Naive thymus-derived CD4-positive, alpha-beta T cell (primary cell): ENCODE measurements at places on chromosomes 11 and 22.

- DNase-seq, result no peak
Measured at GRCh38 chr11:96173906-96174305, 169.1 kb downstream of the MAML2 start.

DNA sequence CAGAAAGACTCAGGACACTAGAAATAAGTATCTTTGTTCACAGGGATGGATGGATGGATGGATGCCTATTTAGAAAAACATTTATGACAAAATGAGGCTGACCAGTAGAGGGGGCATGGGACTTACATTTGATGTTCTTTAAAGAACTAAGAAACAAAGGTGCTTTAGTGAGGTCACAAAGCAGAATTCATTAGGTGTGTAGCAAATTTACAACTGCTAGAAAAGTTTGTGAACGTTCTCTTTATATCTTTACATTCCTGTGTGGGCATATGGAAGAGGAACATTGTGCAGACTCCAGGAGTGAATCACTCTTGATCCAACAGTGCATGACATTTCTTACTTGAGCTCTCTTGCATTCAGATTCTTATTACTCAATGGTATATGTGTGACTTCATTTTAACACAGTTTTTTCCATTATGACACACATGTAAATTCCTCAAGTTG is 15.8 kb upstream of the SIK2 start:
- peak; percentile 59 for DNase-seq

DNA sequence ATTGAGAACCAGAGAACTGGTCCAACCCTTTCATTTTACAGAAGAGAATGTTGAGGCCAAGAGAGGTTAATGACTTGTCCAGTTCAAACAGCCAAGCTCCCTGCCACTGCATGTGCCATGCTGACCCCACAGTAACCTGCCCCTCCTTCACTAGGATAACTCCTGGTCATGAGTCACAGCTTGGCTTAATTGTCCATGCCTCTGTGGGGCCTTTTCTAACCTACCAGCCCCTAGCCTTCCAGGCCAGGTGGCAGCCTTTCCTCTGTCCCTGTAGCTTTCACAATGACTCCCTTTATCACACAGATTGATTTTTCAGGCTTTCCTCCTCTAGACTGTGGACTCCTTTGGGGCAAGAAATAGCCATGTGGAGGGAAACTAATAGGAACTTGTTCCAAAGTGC is 97.2 kb downstream of the PIWIL4 start:
- DNase-seq, result no peak

DNA sequence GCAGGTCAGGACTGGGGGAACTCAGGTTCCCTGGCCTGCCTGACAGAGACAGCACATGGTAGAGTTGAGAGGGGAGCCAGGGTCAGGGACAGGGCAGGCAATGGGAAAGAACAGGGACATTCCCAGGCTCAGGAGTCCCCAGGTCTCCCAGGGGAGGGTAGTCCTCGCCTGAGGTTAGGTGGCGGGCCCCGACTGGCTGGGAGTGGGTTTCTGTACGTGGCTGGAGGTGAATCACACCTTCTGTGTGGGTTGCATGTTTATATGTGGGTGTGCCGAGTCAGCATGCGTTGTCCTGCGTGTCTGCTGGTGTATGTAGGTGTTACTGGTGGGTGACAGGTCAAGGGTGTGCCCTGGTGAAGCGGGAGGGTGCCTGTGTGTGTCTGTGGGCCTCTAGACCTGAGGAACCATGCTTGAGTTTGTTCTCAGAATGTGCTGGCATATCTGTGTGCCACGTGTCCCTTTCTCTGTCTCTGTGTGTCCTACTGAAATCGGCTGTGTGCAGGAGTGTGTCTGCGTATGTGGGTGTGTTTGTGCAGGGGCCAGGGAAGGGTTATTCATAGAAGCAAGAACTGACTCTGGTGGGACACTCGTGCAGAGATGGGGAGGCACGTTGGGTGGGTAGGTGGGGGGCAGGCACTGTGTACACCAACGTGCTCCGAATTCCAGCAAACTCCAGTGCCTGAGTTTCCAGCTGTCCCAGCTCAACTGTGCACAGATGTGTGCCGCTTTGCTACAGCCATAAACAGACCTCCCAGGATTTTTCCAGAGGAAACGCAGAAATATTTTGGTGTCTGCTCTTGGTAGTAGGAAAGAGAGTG is 23.8 kb upstream of the OAF start:
- DNase-seq, result no peak

DNA sequence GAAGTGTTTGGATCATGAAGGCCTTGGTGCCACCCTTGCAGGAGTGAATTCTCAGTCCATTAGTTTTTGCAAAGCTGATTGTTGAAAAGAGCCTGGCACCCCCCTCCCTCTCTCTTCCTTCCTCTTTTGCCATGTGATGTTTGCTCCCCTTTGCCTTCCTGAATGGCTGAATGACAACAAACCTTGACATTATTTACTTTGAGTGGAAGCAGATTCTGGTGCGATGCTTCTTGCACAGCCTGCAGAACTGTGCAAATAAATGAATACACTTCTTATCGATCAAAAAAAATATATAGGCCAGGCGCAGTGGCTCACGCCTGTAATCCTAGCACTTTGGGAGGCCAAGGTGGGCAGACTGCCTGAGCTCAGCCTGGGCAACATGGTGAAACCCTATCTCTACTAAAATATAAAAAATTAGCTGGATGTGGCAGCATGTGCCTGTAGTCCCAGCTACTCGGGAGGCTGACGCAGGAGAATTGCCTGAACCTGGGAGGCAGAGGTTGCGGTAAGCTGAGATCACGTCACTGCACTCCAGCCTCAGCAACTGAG is 2.0 kb upstream of the NARS2 start:
- DNase-seq, result no peak

DNA sequence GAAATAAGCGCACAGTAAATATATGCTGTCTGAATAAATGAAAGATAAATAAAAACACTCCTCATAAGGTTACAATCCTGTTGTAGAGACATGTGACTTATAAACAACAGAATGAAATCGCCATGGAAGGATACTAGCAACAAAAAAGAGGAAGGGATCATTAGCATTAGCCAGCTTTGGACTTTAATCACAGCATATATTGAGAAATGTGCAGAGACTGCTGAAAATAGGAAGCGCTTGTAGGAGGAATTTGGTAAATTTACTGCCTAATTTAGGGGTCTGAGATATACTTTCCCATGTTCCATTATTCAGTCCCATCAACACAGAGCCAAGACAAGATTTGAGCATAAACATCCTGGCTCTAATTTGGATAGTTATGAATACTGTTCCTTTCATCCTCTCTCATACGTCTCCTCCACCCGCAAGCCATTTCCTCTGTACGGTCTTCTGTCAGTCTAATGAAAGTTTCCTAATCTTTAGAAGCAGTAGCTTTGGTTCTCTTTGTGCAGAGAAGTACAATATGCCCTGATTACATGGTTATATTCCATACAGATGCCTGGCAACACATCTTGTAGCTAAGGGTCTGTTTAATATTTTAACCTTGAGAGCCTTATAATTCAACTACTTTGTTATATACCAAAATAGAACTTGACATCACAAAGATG is 37.1 kb upstream of the AKIP1 start:
- no peak for DNase-seq

DNA sequence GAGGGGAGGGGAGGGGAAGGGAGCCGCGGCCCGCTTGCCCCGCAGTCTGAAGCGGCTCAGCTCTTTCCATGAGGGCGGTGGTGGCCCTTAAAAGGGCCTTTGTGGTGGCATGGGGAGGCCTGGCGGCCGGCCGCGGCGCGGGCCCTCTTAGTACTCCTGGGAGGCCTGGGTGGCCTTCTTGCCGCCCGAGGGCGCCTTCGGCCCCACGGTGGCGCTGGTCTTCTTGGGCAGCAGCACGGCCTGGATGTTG is 6.9 kb downstream of the DPAGT1 start:
- no peak for DNase-seq

DNA sequence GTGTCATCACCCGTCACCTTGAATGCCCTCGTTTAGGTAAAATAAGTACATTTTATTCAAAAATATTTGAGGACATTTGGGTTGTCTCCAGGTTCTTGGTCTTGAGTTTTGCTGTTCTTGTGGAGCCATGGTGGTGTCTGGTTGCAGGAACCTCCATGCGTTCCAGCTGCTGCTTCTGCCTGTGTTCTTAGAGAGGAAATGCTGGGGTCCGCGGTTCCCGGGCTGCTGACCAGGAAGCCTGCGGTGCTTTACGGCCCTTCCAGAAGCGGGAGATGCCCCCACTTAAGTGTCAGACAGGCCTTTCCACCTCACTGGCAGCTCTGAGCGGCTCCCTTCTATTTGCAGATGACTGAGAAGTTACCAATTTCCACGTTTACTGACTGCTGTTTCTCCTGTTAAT is 66.8 kb downstream of the LRP5 start:
- no peak for DNase-seq

DNA sequence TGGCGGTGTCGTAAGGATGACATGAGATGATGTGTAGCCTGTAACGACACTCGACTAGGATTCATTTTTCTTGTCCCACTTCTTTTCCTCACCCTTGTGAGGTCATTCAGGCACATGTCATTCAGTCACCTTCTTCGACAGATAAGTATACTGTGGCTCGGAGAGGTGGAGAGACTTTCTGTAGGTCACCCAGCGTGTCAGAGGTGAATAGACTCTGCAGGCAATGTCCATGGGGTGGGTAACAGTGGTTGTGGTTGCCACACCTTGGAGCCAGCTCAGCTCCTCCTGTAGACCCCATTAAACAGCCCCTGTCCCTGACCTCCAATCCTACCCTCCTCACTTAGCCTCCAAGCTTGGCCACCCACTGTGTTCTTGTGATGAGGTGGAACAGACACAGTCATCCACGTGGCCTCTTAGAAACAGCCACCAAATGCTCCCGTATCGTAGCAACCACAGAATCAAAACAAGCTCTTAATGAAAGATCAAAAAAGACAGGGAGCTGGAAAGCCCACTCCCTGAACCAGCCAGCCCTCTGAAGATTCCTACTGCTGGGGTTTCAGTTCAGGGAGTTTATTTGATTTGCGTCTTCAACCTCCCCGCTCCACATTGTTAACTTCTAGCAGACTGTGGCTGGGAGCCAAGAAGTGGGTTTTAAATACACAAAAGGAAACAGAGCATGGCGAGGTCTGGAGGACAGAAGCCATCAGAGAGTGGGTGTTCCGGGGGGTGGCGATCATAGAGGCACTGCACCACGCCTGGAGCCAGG is 89.0 kb upstream of the GRK3 start:
- DNase-seq, result no peak

DNA sequence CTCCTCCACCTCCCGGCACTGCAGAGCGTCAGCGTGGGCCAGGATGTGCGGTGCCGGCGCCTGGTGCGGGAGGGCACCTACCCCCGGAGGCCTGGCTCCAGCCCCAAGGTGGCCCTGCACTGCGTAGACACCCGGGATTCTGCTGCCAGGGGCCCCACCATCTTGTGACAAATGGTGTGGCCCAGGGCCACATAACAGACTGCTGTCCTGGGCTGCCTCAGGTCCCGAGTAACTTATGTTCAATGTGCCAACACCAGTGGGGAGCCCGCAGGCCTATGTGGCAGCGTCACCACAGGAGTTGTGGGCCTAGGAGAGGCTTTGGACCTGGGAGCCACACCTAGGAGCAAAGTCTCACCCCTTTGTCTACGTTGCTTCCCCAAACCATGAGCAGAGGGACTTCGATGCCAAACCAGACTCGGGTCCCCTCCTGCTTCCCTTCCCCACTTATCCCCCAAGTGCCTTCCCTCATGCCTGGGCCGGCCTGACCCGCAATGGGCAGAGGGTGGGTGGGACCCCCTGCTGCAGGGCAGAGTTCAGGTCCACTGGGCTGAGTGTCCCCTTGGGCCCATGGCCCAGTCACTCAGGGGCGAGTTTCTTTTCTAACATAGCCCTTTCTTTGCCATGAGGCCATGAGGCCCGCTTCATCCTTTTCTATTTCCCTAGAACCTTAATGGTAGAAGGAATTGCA is 13.5 kb downstream of the TSKU start:
- no peak for DNase-seq

DNA sequence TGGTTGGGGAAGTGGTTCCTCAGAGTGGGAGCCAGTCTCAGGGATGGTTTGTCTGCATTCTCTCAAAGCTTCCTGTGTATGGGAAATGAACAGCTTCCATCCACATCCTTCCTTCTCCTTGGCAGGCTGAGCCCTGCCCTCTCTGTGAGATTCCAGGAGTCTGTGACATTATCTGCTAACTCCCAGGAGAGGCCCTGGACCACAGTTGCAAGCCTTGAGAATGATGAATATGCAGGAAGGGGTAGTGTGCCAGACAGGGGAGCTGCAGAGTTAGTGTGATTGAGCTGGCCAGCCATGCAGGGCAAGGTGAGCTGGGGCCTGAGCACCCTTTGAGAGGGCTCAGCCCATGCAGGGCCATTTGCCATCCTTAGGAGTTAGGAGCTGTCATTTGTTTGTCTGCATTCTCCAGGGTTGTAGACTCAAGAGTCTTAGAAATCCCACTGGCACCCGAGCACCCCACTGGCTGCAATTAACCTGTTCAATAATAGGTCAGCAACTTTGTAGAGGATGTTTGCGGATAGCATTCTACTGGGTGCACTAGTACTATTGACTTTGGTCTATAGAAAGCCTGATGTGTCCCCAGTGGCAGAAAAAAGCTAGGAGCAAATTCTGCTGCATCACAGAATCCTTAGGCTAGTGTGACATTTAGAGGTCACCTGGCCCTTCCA is 299.0 kb upstream of the CADM1 start:
- DNase-seq, result no peak

GRCh38 chr11:626475-627307 is at the start of gene SCT:
Gene SCT, minus strand, starts transcription at chr11:627181. Its CDS starts 38 bp downstream, at chr11:627143.
- DNase-seq, result no peak

- DNase-seq, result no peak
Measured at GRCh38 chr11:44191322-44192016, 96.0 kb downstream of the EXT2 start.

DNA sequence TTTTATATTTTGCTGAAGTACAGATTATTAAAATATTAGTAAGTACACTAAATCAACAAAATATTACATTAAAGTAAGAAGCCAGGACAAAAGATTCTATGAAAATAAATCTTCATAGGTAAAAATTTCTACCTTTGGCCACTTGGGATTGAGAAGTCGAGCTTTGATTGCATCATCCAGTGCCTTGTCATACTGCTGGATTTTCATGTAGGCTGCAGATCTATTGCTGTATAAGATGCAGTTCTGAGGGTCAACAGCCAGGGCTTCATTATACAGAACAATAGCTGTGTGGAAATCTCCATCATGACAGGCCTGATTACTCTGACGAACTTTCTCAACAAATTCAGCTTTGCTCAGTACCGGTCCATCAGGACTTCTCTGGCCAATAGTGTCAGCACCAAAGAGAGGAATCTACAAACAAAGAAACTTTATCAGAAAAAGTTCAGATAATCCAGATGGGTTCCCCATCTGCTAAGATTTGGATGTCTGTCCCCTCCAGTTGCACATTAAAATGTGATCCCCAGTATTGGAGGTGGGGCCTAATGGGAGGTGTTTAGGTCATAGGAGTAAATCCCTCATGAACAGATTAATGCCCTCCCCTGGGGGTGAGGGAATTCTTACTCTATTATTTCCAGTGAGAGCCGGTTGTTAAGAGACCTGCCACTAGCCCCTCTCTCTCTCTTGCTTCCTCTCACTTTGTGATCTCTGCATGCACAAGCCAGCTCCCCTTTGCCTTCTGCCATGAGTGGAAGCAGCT is 50.0 kb downstream of the TTC28 start:
- DNase-seq, result no peak

DNA sequence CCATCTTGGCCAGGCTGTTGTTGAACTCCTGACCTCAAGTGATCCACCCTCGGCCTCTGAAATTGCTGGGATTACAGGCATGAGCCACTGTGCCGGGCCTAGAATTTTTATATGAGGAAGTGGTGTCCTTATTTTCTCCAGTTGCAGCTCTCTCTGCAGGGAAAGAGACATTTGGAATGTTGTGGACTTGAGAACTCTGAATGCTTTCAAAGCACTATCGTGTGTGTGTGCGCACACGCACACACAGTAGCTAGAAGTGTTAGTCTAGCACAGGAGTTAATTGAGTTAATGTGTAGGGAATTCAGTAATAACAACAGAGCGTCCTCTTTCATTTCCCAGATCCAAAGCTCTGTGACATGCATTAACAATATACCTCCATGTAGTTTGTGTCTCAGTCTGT is 164.0 kb upstream of the RASSF10 start:
- no peak for DNase-seq
